ENCODE measurements at places on chromosomes 6 and 20. TPM values are rescaled to one million over a fixed set of nuclear protein-coding genes. Genes with fewer than 3 reads are reported as not detected.

The CBLN4 gene
- 1.2 TPM for polyA plus RNA-seq

The GABRR1 gene
- 1.2 TPM for polyA plus RNA-seq

The AGER gene
- polyA plus RNA-seq, result 28.0 TPM

The PRPH2 gene
- polyA plus RNA-seq, result 3.1 TPM

The HTR1E gene
- 0.55 TPM for polyA plus RNA-seq

The PRR18 gene
- polyA plus RNA-seq, result 0.12 TPM

DNA sequence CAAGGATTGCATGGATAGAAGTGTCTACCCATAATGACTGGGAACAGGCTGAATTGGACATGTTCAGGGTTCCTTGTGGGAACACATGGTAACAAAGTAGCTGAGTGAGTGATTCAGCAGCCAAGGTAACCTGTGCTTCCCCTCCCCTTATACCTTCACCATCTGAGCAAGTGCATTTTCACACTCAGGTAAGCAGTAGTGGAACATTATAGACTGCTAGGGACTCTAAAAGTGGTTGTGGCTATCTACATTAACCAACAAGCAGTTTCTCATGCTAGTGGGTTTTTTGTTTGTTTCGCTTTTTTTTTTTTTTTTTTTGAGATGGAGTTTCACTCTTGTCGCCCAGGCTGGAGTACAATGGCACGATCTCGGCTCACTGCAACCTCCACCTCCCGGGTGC, 41.4 kb downstream of the KIZ start:
- no peak for DNase-seq

- DNase-seq, result no peak
These were observed 399.9 kb upstream of the HSF2 start for GRCh38 chr6:121999456-122000065.

- DNase-seq, result no peak
These were observed 70.4 kb downstream of the ALDH5A1 start for GRCh38 chr6:24565196-24565595.

DNA sequence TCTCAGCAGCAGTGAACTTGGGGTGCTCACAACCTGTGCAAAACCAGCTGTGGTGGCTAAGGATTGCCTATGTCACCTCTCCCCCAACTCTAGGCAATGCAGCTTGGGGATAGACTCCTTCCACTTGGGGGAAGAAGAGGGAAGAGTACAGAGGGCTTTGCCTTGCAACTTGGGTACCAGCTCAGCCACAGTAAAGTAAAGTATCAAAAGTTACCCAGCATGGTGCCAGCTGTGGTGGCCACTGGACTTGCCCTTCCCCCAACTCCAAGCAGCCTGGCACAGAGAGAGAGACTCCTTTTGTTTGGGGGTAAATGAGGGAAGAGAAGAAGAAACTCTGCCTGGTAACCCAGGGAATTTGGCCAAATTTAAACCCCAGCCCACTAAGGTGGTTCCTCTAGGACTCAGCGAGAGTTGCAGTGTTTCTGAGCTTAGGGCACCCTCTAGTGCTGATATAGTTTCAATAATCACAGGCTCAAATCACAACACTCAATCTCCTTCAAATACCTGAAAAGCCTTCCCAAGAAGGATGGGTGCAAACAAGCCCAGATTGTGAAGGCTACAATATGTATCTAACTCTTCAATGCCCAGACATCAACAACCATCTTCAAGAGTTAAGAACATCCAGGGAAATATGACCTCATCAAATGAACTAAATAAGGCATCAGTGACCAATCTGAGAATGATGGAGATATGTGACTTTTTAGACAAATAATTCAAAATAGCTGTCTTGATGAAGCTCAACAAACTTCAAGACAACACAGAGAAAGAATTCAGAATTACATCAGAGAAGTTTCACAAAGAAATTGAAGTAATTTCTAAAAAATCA, 7.6 kb upstream of the DEFB129 start:
- peak; percentile 11 for DNase-seq

- no peak for DNase-seq
These were observed 16.1 kb downstream of the TP53INP2 start for GRCh38 chr20:34720266-34720665.

DNA sequence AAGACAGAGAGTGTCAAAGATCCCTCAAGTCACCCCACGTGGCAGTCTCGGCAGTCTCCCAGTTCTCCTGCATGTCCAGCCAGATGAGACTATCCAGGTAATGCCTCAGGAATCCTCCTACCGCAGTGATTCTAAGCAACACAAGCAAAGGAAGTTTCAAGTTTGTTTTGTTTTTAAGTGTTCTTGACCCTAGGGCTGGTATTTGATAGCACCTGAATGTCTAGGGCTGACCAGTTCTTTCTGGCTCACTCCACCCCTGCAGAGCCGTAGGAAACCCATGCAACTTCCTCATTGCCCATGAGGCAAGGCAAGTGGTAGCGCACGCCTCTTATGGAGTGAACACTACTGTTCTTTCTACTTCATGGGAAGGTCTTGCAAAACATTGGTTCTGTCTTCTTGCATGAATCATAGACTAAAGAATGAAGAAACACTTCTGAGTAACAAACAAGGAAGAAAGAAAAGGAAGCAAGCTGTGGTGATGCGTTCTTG, 24.8 kb upstream of the FOXQ1 start:
- DNase-seq, result no peak

- no peak for DNase-seq
These were observed 9.3 kb downstream of the NTSR1 start for GRCh38 chr20:62717933-62718332.

- DNase-seq, result no peak
These were observed 56.8 kb downstream of the KHDRBS2 start for GRCh38 chr6:62229231-62229630.

GRCh38 chr20:3980260-3981131, 34.9 kb downstream of the RNF24 start:
- DNase-seq, result no peak

DNA sequence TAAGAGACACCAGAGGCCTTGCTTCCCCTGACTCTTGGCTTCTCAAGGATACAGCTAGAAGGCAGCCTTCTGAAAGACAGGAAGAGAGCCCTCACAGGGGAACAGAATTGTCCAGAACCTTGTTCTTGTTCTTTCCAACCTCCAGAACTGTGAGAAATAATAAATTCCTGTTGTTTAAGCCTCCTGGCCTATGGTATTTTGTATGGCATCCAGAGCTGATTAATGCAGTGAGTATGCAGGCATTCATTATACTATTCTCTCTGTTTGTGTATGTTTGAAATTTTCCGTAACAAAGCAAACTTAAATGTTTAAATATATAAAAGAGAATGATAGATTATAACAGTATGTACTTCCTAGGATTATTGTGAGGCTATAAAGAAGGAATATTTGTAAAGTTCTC, 903.4 kb upstream of the FLRT3 start:
- no peak for DNase-seq

DNA sequence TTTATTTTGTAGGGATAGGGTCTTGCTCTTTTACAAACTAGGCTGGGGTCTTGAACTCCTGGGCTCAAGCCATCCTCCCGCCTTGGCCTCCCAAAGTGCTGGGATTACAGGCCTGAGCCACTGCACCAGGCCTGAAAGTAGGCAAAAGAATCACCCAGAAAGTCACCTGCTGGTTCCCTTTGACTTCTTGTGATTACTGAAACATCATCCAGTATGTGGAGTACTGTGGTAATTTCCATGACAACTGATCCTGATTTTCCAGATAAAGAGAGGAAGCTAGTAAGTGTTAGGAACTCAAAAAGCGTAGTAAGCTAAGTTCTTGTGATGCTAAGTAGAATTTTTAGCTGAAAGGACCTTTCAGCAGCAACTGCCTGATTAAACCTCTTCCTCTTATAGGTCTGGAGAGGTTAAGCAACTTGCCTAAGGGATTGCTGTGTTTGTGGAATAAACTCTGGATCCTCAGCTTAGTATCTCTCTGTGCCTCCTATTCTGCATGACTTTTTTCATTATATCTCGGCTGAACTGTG, 16.8 kb downstream of the RALY start:
- no peak for DNase-seq

- DNase-seq, result no peak
These were observed 380.1 kb downstream of the FRK start for GRCh38 chr6:115680621-115681020.
